Fibroblast of the conjunctiva (primary cell): ENCODE measurements at places on chromosomes 13 and 19.

- no peak for DNase-seq
These were observed 1531.7 kb upstream of the SPRY2 start for GRCh38 chr13:81872581-81872980.

DNA sequence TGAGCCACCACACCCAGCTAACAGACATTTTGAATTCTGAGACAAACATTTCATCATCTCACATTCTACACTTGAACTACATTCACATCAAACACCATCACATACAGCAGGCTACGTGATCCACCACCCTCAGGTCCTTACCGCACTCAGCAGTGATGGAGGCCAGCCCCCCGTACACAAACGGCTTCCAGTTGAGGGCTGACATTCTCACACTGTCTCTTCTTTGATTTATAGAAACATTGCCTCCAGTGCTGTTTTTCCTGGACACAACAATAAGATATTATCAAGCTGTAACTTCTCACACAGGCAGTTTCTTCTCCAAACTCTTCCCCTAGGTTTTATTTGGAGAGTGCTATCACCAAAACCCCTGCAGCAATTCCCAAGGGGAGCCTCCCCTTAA is 7.0 kb downstream of the SLC25A30 start:
- no peak for DNase-seq

GRCh38 chr19:7993560-7993959 is 11.9 kb downstream of the ELAVL1 start:
- no peak for DNase-seq

- no peak for DNase-seq
These were observed 8.0 kb downstream of the ELL start for GRCh38 chr19:18513868-18514267.
